Aorta (tissue), 5 donors: ENCODE measurements at places on chromosomes 5 and 9. TPM values are rescaled to one million over a fixed set of nuclear protein-coding genes. Genes with fewer than 3 reads are reported as not detected.

SAPCD2 gene
- total RNA-seq = 0.60 TPM

MYMK gene
- not detected for total RNA-seq

CSF2 gene
- 0.51 TPM for total RNA-seq

GRCh38 chr9:95508242-95508967, 8.4 kb downstream of the PTCH1 start:
- peak overlapping the region; percentile 46 for H3K4me3 ChIP-seq
- H3K27me3 ChIP-seq = no peaks in the 10 kb centered on the region

GRCh38 chr5:173781432-173781815, 106.7 kb upstream of the CPEB4 start:
- H3K27ac ChIP-seq = no peak overlapping the region
- H3K27me3 ChIP-seq = no peaks in the 10 kb centered on the region
- no peak for DNase-seq
- H3K36me3 ChIP-seq = no peaks in the 10 kb centered on the region
- H3K4me1 ChIP-seq = no peaks in the 10 kb centered on the region

- H3K4me1 ChIP-seq = no peaks in the 10 kb centered on the region
- H3K4me3 ChIP-seq = peak overlapping the region; percentile 16
- H3K27me3 ChIP-seq = no peaks in the 10 kb centered on the region
- DNase-seq = no peak
Measured at GRCh38 chr5:93249651-93250289, 331.2 kb downstream of the NR2F1-AS1 start.

GRCh38 chr5:160118349-160119141, 705 bp downstream of the PWWP2A start:
- DNase-seq = peak; percentile 69
- no peaks in the 10 kb centered on the region for H3K4me1 ChIP-seq
- peaks cover 2% of the 10 kb centered on the region for H3K36me3 ChIP-seq
- H3K27ac ChIP-seq = peak overlapping the region; percentile 85
- H3K4me3 ChIP-seq = peak overlapping the region; percentile 70
- no peaks in the 10 kb centered on the region for H3K27me3 ChIP-seq

AGXT2 gene
- total RNA-seq = not detected

GRCh38 chr5:92003806-92004205, 620.7 kb upstream of the ARRDC3 start:
- H3K27ac ChIP-seq = no peak overlapping the region
- DNase-seq = no peak
- H3K4me3 ChIP-seq = no peak overlapping the region
- no peaks in the 10 kb centered on the region for H3K27me3 ChIP-seq

SLC25A2 gene
- total RNA-seq = 1.1 TPM

FOXD4 gene
- total RNA-seq = 0.27 TPM

GRCh38 chr5:144196612-144197011, 25.9 kb downstream of the KCTD16 start:
- no peak for DNase-seq
- no peak overlapping the region for H3K27ac ChIP-seq
- H3K27me3 ChIP-seq = no peaks in the 10 kb centered on the region

BHMT2 gene
- 34.7 TPM for total RNA-seq

GRCh38 chr5:11302663-11303062, 541.6 kb upstream of the DAP start:
- H3K36me3 ChIP-seq = no peaks in the 10 kb centered on the region
- no peaks in the 10 kb centered on the region for H3K27me3 ChIP-seq
- H3K4me1 ChIP-seq = no peaks in the 10 kb centered on the region
- no peak overlapping the region for H3K27ac ChIP-seq
- DNase-seq = no peak
- H3K4me3 ChIP-seq = no peak overlapping the region

DNA sequence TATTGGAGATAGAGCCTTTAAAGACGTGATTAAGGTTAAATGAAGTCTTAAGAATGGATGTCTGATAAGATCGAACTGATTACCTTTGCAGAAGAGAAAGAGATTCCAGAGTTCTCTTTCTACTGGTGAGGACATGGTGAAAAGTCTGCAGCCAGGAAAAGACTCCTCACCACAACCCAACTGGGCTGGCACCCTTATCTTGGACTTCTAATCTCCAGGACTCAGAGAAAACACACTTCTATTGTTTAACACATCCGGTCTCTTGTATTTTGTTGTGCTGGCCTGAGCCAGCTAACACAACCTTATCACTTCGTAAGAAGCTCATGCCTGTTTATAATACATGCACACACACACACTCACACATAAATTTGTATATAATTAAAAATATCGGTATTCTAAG, 489.1 kb downstream of the PRDM9 start:
- H3K4me1 ChIP-seq = no peaks in the 10 kb centered on the region
- H3K4me3 ChIP-seq = no peak overlapping the region
- no peak overlapping the region for H3K27ac ChIP-seq
- no peaks in the 10 kb centered on the region for H3K27me3 ChIP-seq
- no peaks in the 10 kb centered on the region for H3K36me3 ChIP-seq

DNA sequence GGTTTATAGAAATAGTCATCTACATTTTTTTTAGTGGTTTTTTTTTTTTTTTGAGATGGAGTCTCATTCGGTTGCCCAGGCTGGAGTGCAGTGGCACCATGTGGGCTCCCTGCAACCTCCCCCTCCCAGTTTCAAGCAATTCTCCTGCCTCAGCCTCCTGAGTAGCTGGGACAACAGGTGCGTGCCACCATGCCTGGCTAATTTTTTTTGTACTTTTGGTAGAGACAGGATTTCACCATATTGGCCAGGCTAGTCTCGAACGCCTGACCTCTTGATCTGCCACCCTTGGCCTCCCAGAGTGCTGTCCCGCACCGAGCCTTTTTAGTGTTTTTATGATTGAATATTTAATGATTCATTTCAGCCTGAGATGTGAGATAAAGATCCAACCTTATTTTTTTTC, 27.3 kb downstream of the ANKRD33B start:
- H3K27me3 ChIP-seq = no peaks in the 10 kb centered on the region
- H3K4me1 ChIP-seq = no peaks in the 10 kb centered on the region
- no peak overlapping the region for H3K4me3 ChIP-seq
- DNase-seq = no peak
- no peak overlapping the region for H3K27ac ChIP-seq

DNA sequence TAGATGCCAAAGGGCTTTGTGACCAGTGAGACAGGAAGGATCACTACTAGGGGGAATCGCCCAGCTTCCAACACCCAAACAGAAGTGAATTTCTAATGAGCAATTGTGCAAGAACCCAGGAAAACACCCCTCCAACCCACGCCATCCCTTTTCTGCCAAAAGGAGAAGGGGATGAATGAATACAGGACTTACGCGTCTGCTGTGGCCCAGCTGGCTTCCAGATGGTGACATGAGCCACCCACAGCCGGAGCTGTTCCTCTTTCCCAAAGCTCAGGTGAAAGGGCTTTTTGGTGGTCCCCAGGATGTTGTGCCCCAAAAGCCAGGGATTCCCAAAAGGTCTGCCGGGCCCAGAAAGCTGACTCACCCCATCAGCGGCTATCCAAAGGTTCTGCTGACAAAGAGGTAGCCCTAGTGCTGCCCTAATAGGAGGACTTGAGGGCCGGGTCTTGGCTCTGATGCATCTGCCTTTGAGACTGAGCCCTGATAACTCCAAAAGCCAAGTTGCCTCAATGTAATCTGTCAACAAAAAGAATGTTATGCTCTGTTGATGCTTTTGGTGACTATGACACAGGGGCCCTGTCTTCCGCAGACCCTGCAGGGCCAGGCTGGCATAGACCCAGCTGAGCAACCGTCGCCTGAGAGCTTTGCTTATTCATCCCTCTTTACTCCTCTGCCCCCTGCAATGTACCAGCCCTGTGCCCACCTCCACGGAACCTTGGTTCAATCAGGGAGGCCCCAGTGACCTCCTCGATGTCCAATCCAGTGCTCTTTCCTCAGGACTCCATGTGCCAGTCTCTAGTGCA, 14.5 kb downstream of the GSN start:
- peaks cover 13% of the 10 kb centered on the region for H3K4me1 ChIP-seq
- peak; percentile 84 for DNase-seq
- H3K36me3 ChIP-seq = no peaks in the 10 kb centered on the region
- H3K27ac ChIP-seq = peak overlapping the region; percentile 91

DNA sequence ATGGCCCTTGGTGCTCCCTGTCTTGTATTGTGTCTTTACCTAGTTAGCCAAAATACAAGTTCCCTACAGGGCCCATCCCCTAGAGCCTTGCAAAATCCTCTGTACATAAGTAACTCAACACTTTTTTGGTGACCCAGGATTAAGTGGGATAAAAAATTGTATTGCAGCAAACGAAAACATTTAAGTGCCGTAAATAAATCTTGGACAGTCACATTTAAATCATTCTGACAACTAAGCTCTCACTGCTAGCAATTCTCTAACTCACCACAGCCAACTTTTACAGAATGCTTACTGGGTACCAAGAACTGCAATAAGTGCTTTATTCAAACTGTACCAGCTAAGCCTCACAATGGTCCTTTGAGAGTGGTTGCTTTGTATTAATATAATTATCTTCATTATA, 56.6 kb downstream of the GNAQ start:
- H3K27ac ChIP-seq = no peak overlapping the region
- H3K36me3 ChIP-seq = no peaks in the 10 kb centered on the region
- H3K4me3 ChIP-seq = no peak overlapping the region
- H3K27me3 ChIP-seq = no peaks in the 10 kb centered on the region

DNA sequence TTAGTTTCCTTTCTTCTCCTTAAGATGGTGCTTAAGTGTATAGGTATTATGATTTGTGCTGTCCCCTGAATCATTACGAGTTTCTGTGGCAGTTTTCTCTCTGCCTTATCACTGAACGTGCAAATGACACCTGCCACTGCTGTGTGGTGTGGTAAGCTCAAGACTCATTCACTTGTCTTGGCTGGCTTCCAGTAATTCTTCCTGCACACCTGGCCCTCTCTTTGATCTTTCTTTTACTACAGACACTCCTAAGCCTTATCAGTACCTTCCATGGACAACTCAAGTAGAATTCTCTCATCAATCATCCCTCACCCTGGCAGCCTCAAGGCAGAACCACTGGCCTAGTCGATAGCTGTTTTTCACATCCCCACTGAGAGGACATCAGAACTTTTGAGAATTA, 82.6 kb upstream of the ADAMTS19 start:
- DNase-seq = no peak
- no peaks in the 10 kb centered on the region for H3K4me1 ChIP-seq
- H3K27me3 ChIP-seq = no peaks in the 10 kb centered on the region
- no peak overlapping the region for H3K4me3 ChIP-seq

LECT2 gene
- not detected for total RNA-seq

DNA sequence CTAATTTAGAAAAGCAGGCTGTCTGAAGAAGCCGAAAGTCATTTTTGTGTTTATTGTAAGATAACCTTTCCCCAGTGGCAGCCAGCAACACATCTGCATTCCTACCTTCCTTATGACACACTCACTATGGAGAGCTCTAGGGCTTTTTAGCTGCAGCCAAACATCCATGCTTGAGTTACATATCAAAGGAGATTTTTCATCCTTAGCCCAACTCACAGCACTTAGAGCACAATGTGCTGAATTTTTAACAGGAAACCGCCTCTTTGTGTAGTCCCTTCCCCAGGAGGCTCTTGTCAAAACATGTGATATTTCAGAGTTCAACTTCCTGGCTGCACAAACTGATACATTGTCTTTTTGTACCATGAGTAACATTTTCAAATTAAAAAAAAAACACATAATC, 379.2 kb downstream of the CTNND2 start:
- no peaks in the 10 kb centered on the region for H3K4me1 ChIP-seq
- H3K4me3 ChIP-seq = no peak overlapping the region
- H3K36me3 ChIP-seq = no peaks in the 10 kb centered on the region
- H3K27ac ChIP-seq = no peak overlapping the region

- no peak overlapping the region for H3K27ac ChIP-seq
- no peaks in the 10 kb centered on the region for H3K4me1 ChIP-seq
- no peak overlapping the region for H3K4me3 ChIP-seq
- H3K36me3 ChIP-seq = no peaks in the 10 kb centered on the region
Measured at GRCh38 chr5:80041527-80041926, 6.4 kb downstream of the THBS4 start.

GRCh38 chr9:125904155-125904851, 157.1 kb downstream of the PBX3 start:
- H3K27ac ChIP-seq = no peak overlapping the region
- DNase-seq = no peak
- no peaks in the 10 kb centered on the region for H3K27me3 ChIP-seq
- H3K4me1 ChIP-seq = no peaks in the 10 kb centered on the region
- H3K36me3 ChIP-seq = no peaks in the 10 kb centered on the region

FRMPD1 gene
- total RNA-seq = not detected

DNA sequence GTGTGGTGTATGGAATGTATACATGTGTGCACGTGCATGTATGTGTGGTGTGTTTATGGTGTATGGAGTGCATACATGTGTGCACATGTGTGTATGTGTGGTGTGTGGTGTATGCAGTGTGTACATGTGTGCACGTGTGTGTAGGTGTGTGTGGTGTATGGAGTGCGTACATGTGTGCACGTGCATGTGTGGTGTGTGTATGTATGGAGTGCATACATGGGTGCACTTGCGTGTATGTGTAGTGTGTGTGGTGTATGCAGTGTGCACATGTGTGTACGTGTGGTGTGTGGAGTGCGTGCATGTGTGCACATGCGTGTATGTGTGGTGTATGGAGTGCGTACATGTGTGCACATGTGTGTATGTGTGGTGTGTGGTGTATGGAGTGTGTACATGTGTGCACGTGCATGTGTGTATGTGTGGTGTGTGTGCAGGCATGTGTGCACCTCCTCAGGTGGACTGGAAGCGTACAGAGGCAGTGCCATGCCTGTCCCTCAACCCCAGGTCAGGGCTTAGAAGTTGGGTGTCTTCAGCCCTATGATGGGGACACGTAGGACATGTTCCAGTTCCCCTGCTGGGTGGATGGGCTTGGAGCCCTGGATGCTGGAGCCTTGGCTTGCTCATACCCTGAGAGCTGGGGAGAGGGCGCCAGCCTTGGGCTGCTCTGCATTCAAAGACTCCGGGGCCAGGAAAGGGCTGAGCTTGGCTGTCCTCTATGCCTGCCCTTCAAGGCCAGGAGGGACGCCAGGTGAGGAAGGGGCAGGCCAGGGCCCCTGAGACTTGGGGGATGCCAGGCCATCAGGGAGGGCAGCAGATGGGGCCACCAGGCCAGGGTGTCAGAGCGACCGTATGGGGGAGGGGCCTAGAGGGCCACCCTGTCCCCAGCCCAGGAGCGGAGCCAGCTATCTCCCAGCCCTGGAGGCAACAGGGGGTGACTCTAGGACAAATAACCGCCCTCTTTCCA, 12.2 kb downstream of the MYMK start:
- no peaks in the 10 kb centered on the region for H3K27me3 ChIP-seq
- no peak for DNase-seq
- H3K4me1 ChIP-seq = no peaks in the 10 kb centered on the region
- H3K27ac ChIP-seq = no peak overlapping the region

GRCh38 chr5:100779669-100780375, 123.3 kb downstream of the ST8SIA4 start:
- no peak overlapping the region for H3K4me3 ChIP-seq
- H3K36me3 ChIP-seq = no peaks in the 10 kb centered on the region
- H3K27ac ChIP-seq = no peak overlapping the region
- H3K4me1 ChIP-seq = peaks cover 2% of the 10 kb centered on the region
- DNase-seq = no peak
